ENCODE measurements at places on chromosomes 2 and 18. TPM values are rescaled to one million over a fixed set of nuclear protein-coding genes. Genes with fewer than 3 reads are reported as not detected.

DNA sequence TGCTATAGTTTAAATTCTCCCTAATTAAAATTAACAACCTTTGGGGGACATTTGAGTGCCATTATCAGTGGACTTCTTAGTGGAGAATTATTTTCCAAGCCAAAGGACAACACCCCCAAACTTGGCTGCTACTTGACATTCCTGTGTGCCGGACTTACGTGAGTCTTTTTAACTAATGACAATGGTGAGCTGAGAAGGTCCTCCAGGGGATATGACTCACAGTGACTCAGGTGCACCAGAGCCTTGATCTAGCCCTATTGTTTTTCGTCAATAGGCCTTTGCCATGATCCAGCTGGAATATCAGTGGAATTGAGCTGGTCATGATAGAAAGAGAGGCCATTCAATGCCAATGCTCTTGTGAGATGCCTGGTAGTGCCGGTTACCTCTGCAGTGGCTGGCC lies 118.1 kb upstream of the CXCR4 start:
- DNase-seq: no peak

DNA sequence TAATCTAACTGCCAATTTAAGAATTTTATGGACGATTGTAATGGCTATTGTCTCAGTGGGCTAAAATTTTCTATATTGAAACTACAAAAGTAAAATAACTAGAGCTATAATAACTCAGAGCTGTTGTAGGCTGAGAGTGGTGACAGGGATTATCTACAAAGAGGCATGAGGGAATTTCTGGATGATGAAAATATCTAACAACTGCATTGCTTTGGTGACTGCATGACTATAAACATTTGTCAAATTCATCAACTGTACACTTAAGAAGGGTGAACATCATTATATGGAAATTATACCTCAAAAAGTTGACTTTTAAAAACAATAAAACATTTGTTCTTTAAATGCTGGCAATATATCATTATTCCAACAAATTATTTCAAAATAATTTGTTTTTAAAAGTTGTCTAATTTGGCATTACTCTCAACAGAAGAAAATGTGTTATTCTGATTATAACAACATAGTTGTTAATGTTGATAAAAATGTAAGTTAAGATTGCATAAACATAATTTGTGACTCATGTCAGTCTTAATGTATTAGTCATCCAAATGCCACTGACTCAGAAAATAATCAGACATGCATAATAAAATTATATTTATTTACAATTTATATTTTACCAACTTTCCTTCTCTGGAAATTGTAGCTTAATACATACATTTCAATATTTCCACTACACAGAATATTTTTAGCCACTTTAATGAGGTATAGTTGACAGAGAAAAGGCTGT lies 865.1 kb upstream of the VRK2 start:
- no peak for DNase-seq

DNA sequence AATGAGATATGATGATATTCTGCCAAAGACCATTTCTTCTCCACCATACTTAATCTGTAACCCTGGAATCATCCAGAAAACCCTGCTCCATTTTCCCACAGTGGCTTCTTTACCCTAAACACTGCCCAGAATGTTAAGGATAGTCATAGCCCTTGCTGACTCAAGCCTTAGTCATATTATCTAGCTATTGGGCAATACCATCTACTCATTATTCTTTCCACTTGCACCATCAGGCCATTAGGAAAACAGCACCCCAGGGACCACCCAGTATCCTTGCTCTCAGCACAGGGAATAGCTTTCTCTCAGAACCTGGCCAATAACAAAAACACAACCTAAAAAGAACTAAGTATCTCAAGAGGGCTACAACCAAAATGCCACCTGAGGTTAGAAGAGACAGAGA lies 445.7 kb upstream of the SLC14A2 start:
- no peak for DNase-seq

- DNase-seq: no peak
Measured at GRCh38 chr2:97708048-97708380, 5.4 kb upstream of the ZAP70 start.

GRCh38 chr2:130975729-130976128 lies 117.5 kb downstream of the FAM168B start:
- DNase-seq: no peak

DNA sequence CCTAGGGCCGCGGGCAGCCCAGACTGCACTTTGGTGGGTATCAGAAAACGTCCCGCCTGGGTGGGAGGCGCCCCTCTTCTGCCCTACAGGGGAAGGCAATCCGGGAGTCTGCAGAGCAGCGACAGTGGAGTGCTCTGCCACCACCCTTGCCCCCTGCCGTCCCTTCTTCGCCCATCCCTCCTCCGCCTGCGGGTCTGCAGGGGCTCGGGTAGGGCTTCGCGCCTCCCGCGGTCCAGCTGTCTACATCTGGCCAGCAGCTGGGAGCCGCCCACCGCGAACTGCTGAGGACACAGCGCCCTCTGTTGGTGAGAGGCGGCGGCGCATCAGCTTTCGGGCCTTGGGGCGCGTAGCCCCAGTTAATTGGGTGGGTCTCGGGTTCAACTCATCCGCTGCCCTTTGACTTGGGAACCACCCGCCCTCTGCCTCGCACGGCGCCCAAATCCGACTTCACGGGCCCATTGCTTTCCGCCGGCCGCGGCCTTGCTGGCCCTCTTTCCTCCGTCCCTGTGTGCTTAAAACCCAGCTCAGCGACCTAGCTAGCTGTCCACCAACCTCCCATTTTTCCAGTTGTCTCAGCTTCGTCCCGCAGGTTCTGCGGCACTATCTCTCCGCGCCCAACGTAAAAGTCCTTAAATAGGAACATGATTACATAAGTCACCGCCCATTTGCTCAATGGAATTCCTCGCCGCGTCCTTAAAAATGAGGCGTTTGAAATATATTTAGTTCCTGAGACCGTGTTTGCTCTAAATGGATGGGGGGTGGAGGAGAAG lies 17.6 kb downstream of the WNT10A start:
- peak; percentile 85 for DNase-seq

GRCh38 chr18:70036771-70037347 lies 89.2 kb upstream of the CD226 start:
- no peak for DNase-seq

GRCh38 chr2:47697000-47697601 lies 85.8 kb upstream of the MSH6 start:
- DNase-seq: no peak

- peak; percentile 92 for DNase-seq
Measured at GRCh38 chr2:134668821-134669220, 50.0 kb downstream of the TMEM163 start.

KIF1A gene
- total RNA-seq: not detected

SPP2 gene
- total RNA-seq: not detected

DSG1 gene
- total RNA-seq: not detected

UGT1A6 gene
- not detected for total RNA-seq

GKN2 gene
- total RNA-seq: not detected

All from natural killer cell (primary cell).